ENCODE measurements at places on chromosomes 12 and 14. TPM values are rescaled to one million over a fixed set of nuclear protein-coding genes. Genes with fewer than 3 reads are reported as not detected.

- peak; percentile 11 for DNase-seq
Measured at GRCh38 chr12:112936927-112937326, 1.3 kb upstream of the OAS3 start.

- peak; percentile 45 for DNase-seq
Measured at GRCh38 chr12:5258498-5258897, 173.4 kb upstream of the NTF3 start.

The ANKS1B gene
- total RNA-seq = not detected

The HEBP1 gene
- total RNA-seq = 26.2 TPM

The SLC5A8 gene
- total RNA-seq = not detected

All from HT1080 (cell line).